ENCODE measurements at places on chromosomes 6 and 20.
A peak's percentile ranks its signal among the peaks of the same experiment; 100 is the strongest.

GRCh38 chr6:52620906-52621190 is 44.0 kb upstream of the TRAM2 start:
- no peak for ATAC-seq

DNA sequence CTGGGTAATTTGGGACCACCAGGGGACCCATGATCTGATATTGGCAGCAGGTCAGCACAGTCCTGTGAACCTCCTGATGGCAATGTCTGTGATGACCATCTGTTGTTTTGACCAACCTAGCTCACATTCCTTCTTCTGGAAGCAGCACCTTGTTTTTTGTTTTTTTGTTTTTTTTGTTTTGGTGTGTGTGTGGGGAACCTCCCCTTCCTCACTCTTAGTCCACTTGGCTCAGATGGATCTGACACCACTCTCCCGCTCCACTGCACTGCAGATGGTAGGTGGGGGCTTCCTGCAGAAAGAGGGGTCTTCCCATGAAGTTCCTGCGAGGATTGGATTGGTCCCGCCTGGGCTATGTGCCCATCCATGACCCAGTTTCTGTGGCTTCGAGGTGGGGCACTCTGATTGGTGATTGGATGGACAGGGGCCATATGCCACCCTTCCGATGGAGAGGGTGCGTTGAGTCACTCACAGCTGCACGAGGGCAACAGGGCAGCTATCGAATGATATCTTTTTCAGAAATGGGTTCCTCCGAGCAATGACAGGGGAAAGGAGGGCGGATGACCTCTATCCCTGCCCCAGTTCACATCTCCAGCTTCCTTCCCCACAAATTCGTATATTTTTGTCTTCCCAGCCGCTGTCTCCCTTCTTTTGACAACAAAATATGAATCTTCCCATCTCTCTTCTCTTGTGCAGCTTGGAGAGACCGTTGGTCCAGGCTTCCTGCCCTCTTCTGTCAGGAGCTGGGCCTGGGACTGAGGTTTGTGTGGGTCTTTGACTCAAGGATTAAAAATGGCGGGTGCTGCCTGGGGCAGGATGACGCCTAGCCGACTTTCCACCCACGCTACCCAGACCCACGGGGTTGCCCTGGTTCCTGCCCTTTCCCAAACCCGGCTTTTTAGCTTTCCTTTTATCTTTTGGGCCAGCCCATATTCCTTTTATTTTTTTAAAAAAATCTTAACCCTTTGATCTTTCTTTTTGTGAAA is 132.1 kb upstream of the KCNG1 start:
- no peak for ATAC-seq

GRCh38 chr6:150745896-150746295 is 119.6 kb upstream of the MTHFD1L start:
- ATAC-seq = no peak

DNA sequence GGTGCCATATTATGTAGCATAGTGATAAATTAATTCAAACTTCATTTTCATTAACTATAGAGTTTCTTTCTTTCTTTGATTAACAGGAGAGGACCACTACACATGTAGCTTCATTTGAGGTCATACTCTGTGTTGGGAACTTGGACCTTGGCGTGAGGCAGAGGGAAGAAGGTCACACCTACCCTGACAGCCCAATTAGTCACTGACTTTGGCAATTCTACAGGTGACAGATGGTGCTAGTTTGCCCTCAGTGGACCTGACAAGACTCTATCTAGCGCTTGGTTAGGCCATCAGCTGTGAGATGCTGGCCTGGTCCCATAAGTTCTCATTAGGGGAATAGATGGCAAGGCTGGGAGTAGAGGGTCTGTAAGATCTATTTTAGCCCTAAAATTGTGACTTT is 14.2 kb downstream of the SLX4IP start:
- no peak for ATAC-seq

DNA sequence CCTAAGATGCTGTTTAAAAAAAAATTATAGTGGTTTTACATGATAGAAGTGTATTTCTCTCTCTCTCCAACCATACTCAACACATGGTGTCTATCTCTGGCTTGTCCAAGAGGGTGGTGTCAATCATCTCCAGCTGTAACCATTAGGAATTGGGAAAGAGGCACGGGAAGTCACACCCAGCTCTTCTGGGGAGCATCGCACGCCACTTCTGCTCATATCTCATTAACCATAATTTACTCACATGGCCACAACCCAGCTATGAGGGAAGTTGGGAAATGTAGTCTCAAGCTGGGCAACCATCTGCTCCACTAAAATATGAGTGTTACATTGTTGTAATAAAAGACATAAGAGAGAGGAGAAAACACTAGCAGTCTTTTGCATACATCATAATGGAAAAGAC is 30.4 kb upstream of the TSHZ2 start:
- ATAC-seq = peak; percentile 84

- ATAC-seq = no peak
These were observed 12.2 kb upstream of the MANBAL start for GRCh38 chr20:37277253-37277593.

DNA sequence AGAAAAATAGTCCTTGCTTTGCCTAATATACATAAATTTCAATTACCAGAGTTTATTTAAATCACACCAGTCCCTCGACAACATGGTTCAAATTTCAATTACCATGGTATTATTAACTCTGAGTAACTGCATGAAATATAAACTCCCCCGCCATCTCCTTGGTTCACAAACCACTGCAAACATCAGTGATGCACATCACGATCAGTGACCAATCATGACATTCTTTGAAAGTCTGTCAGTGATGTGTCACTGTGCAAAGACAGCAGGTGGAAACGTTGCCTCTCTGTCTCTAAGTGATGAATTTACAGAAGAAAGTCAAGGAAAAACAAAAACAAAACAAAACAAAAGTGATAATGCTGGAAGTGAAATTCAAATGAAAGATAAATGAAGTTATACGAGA is 86.7 kb downstream of the TASP1 start:
- ATAC-seq = no peak

DNA sequence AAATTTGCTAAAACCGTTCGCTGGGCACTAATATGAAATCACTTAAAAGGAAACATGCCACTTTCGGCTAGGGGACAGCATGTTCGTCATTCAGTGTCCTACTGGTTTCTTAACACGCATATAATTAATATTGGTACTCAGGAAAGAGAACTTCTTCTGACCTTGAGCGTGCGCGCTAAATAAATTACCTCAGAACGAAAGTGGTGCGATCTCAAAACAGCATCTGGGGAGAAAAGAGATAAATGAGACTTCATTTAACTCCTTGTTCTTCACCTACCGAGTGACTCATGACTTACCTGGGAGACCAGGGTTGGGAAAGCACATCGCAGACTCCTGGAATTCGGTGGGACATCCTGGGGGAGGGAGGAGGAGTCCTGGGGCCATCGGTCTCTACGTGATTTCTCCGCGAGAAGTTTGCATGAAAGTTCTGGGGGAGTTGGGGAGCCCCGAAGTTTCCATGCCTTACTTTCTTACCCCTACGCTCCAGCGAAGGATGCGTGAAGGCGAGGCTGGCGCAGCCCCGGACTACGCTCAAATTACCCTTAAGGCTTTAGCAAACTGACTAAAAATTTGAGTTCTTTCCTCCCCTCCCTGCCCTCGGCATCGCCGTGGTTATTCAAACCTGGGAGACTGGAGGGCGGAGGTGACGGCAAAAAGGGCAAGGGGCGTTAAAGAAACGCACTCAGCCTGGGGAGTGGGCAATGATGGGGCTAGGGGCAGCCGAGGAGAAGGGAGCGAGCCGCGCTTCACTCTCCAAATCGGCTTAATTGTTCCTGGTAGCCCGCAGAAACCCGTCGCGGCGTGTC is 1.1 kb upstream of the BEND6 start:
- no peak for ATAC-seq

DNA sequence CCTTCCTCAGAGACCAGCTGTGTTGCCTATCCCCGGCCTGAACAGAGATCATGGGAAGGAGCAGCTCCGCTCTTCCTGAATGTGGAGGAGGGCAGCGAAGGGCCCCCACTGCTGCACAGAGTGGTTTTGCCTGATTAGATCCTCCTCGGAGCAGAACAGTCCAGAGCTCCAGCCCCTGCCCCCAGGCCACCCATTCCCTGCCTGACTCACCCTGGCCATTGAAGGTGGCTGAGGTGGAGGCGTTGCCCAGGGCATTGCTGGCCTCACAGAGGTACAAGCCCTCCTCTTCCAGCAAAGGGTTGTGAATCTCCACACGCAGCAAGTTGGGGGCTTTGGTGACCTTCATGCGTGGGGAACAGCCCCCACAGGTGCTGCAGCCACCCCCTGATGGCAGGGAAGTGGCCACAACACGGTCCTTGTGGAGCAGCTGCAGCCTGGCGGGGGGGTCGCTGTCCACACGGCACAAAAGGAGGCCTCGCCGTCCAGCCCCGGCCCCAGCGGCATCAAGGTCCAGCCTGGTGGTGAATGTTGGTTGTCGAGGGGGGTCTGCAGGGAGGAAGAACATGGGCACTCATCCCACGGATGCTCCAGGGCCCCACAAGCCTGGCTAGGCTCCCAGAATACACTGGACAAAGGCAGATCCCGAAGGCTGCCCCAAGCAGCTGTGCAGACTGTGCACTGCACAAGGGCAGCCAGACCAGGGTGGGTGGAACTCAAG is 14.7 kb downstream of the SIGLEC1 start:
- no peak for ATAC-seq

DNA sequence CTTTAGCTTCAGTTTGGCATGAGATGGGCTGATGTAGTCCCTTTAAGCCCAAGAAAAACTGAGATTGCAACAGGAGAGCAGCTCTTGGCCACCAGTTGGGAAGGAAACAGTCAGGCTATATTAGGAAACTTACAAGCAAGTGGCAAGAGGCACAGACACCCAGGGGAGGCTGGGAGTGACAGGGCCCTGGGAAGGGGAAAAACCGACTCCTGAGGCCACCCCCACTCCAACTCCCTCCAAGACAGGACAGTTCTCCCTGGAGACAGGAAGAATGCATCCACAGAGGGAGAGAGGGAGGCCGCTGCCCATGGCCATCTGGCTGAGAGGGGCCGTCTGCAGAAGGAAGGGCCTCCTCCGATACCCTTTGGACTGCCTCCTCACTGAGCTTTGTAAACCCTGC is 20.5 kb downstream of the JPH2 start:
- ATAC-seq = peak; percentile 50

GRCh38 chr6:145271040-145271439 is 464.3 kb downstream of the EPM2A start:
- peak; percentile 63 for ATAC-seq

DNA sequence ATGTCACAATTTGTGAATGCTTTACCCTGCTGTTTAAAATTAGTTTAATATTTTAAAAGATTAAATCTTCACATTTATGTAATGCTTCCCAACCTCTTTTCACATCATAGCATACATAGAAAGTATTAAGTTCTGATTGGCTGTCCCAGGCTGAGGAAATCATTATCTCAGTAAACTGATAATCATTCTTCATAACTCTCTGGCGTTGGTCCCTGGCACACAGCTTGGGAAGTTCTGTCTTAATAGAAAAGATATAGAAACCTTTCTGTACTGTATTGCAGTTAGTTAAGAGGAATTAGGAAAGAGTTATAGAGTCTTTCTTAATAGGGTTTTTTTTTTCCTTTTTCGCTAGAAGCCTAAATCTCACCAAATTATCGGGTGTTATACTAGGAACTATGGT is 85.4 kb downstream of the CBFA2T2 start:
- no peak for ATAC-seq

- no peak for ATAC-seq
These were observed 25.5 kb downstream of the C20orf173 start for GRCh38 chr20:35503841-35504561.

DNA sequence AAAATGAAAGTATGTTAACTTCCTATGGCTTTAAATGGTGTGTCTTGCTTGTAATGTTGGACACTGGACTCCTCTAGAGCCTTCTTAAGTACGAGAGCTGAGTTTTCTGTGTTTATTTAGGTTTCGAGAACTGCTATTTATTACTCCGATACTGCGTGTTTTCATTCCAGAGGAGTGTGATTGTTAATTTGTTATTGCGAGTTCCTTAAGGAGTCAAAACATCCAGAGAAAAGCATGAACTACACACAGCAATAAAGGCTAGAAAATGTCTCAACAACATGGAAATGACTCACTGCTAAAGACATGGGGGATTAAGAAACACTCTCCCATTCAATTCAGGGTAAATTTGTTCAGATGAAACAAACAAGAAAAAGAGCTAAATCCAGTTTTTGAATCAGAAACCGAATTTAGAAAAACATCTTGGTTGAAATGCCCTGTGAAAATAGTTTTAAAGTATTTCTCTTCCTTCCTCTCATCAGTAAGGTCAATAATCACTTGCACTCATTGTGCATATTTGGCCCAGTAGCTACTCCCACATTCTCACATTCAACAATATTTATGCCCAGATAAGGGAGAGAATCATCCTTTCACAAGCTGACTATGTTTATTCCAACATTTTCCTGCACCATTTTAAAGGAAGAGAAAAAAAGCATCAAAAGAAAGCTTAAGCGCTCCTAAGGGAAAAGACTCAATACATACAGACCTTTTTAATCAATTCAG is 36.0 kb downstream of the ATXN1 start:
- no peak for ATAC-seq

DNA sequence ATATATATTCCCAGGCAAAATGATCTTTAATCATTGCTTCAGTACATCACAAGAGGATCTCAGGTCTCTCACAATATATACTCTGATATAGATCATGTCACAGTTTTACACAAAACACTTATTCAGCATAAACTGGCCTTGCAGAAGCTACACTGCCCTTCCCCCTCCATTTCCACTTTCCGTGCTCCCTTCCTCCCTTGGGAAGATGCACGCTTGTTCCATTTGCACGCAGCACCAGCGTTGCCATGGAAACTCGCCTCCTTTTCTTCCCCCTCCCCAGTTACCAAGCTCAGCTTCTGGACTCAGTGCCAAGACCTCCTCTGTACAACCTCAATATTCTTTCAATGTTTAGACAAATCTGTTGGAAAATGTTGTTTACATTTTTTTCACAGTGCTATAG is 154.6 kb downstream of the RFPL4B start:
- peak; percentile 65 for ATAC-seq

GRCh38 chr6:140847262-140847645 is 1285.5 kb upstream of the GJE1 start:
- no peak for ATAC-seq

- peak; percentile 70 for ATAC-seq
These were observed at the start of gene TUBB2A for GRCh38 chr6:3157131-3157933. TSS of gene TUBB2A (minus strand) at chr6:3157544. CDS start at chr6:3157463, 81 bp downstream.

DNA sequence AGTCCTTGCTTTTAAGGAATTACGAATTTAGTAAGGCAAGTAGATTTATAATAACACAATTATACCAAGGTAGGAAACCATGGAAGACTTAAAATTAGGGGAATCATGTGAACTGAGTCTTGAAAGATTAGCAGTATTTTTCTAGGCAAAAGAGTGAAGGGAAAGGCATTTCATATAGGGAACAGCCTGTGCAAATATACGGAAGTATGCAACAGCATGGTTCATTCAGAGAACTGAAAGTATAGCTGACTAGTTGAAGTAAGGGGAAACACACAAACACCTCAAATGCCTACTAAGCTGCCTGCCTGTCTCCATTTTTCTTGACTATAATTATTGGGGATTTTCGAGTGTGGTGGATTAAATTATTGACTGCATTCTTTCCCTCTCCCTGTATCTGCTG is 39.0 kb upstream of the ECHDC1 start:
- no peak for ATAC-seq

DNA sequence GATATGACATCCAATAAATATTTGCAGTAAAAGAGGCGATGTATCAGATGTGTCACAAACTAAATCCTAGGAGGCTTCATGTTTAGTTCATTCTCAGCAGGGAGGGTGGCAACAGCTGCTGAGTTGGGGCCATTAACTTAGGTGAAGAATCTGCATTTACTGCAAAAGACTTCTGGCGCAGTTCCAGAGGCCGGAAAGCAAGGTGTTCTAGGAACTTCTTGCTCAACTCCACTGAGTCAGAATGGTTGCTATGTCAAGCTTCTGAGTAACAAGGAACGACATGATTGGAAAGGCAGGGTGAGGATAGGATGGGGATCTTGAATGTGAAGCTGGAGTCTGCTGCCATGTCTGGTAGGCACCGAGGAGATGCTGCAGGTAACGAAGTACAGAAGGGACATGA is 11.7 kb downstream of the ADNP start:
- ATAC-seq = no peak
